ENCODE measurements at places on chromosomes 6 and 20.
A peak's percentile ranks its signal among the peaks of the same experiment; 100 is the strongest.

GRCh38 chr20:10686356-10687133 lies 12.7 kb upstream of the JAG1 start:
- DNase-seq = no peak

- DNase-seq = peak; percentile 48
These were observed 357.3 kb downstream of the FOXA2 start for GRCh38 chr20:22226849-22227700.

DNA sequence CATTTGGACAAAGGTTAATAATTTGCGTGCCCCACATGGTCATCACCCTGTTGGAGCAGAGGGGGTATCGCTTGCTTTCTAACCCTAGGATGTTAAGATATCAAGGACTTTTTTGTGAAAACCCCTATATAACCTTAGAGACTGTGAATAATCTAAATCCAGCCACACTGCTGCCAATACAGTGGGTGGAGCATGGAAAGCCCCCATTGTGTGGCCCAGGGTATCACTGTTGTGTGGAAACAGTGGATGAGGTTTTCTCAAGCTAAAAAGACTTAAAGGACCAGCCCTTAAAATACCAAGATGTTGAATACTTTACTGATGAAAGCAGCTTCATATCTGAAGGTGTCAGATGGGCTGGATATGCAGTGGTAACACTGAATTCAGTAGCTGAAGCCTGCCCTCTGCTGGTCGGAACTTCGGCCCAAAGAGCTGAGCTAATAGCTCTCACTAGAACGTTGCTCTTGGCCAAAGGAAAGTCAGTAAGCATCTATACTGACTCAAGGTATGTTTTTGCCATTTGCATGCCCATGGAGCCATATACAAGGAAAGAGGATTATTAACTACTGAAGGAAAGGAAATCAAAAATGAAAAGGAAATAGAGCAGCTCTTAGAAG lies 695.2 kb downstream of the PHF3 start:
- peak; percentile 52 for DNase-seq

- DNase-seq = no peak
These were observed 17.0 kb upstream of the HEY2 start for GRCh38 chr6:125732398-125732797.

DNA sequence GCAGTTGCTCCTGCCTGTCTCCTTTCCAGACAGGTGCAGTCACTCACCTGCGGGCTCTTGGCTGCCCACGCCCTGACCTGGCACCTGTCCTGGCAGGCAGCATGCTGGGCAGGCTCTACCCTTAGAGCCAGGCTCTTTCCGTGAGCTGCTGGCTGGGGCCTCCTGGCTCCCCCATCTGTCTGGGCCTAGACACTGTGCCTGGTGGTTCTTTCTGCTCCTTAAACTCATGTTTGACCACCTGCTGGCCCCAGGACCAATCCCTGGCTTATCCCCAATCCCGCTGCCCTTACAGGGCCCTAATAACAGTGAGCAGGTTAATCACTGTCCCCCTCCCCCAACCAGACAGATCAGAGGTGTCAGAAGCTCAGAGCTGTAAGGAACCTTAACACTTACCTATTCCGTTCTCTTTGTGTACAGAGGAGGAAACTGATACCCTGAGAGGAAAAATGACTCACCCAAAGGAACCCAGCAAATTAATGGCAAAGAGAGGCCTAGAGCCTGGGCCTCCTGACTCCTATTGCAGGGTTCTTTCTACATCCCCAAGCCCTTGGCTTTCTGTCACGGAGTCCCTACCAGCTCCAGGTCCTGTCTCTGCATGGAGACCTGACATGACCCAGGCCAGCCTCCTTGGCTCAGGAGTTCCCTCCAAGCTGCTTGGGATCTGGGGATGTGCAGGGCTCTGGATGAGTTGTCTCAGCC lies 54.7 kb downstream of the RAB44 start:
- DNase-seq = no peak

GRCh38 chr20:49938173-49939163 lies 2.3 kb downstream of the RNF114 start:
- DNase-seq = no peak

DNA sequence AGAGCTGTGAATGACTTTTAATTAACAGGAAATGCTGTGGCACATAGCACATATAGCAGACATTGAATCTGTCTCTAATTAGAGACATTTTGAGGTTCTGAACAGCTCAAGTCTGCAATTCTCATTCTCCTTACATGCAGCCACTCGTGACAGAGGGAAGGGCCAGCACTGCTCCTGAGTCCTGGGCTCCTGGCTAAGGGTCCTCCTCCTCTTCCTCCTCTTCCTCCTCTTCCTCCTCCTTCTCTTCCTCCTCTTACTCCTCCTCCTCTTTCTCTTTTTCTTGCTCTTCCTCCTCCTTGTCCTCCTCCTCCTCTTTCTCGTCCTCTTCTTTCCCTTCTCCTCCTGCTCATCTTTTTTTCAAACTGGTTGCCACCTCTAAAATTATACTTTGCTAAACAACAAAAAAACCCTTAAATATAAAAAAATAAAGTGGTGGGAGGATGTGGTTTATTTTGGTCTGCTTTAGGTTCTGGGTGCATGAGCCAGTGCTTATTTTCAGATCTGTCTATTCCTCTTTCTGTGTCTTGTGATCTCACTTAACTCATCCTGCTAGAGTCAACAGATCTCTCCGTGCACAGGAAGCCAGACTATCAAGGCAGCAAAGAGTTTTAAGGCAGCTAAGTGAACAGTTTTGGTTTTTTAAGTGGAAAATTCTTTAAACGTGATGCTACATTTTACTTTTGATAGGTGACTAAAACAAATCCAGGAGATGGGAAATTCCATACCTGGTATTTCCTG lies 159.3 kb downstream of the CD83 start:
- no peak for DNase-seq

DNA sequence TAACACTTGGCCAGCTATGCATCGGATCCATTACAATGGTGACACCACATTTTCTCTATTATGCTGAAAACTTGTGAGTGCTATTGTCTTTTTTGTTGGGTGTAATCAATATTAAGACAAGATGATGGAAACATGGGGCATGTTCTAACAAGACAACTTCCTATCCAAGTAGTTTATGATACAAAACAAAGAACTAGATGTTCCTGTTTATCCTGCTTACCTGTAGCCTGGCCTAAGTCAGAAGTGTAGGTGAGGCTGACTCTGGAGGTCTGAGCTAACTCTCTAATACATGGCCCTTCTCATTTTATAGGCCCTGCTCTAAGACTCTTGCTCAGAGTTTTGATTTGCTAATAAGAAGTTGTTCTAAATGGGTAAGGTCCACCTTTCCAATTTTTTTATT lies 242.4 kb upstream of the STXBP5 start:
- DNase-seq = no peak

DNA sequence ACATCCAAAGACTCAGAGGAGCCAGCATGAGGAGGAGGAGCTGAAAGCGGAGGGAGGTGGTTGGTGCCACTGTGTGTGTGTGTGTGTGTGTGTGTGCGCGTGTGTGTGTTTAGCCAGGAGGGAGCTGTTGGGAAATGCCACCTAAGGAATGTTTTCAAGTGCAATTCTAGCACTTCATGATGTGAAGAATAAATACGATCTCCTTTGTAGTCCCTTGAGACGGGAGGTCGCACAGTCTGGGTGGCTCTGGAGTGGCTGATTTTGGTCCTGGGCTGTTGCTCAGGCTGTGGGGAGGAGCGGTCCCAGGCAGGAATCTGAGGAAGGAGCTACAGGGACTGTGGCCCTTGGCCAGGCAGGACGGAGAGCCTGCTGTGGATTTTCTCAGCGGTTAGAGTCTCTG lies 93.7 kb downstream of the PPP1R14C start:
- no peak for DNase-seq

GRCh38 chr20:13274275-13274861 lies 53.3 kb downstream of the ISM1 start:
- DNase-seq = peak; percentile 29

Data from renal cortex interstitium (tissue), 15 donors.